Activated effector memory CD4-positive, alpha-beta T cell treated with Interleukin-2 at 50 U/mL for 16 hours (primary cell): ENCODE measurements at places on chromosomes 11 and 22.

DNA sequence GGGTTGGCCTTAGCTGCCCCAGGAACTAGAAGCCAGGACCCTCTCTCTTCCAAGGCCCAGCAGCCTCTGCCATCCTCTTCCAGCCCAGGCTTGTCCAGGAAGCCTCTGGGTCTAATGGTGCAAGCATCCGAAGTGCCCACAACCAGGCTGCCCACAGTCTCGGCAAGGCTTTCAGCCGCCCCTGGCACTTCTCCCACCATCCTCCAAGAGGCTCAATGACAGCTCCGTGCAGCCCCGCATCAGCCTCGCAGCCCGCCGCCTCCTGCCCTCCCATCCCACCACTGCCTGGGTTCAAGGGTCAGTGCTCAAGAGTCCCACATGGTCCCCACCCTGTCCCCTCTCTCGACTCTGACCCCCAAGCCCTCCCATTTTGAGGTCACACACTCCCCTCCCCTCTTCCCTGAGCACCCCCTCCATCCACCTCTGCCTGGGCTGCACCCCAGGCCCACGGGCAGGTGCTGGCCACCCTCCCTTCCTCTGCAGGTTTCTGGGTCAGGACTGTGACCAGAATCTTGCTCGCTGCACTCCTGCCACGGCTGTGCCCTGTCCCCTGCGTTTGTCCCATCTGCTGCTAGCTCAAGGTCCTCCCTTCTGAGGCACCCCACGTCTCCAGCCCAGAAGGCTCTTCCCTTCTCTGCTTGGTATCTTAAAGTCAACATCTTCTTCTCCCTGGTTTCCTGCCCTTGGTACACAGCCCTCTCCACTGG is 17.2 kb downstream of the IFITM10 start:
- DNase-seq, result no peak

- DNase-seq, result no peak
Measured at GRCh38 chr11:131629925-131630540, 259.6 kb downstream of the NTM start.

GRCh38 chr11:95148938-95149337 is 59.3 kb downstream of the ENDOD1 start:
- DNase-seq, result no peak

DNA sequence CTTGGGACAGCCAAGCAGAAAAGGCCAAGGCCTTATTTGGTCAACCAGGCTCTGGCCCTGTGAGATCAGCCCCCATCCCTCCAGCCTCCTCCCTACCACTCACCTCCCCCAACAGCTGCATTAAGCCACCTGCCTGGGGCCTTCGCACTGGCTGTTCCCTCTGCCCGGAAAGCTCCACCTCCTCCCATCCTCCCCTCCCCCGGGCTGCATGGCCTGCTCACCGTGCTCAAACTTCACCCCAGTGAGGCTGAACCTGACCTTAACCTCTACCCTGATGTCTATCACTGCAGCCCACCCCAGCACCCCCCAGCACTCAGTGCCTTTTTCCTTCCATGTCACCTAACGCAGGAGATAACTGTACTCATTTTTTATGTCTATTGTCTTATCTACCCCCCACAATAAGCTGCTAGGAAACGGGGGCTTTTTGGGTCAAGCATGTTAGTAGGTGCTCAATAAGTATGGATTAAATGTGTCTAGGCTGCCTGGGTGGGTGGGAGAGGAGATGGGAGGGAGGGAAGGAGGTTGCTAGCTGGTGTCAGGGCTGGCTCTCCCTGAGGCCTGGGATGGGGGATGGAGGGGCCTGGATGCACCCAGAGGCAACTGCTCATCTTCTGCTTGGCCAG is 912 bp downstream of the PTPRCAP start:
- peak; percentile 55 for DNase-seq
